ENCODE measurements at places on chromosomes 13 and 19.

GRCh38 chr19:19600793-19601330 is 17.6 kb downstream of the PBX4 start:
- DNase-seq, result no peak

DNA sequence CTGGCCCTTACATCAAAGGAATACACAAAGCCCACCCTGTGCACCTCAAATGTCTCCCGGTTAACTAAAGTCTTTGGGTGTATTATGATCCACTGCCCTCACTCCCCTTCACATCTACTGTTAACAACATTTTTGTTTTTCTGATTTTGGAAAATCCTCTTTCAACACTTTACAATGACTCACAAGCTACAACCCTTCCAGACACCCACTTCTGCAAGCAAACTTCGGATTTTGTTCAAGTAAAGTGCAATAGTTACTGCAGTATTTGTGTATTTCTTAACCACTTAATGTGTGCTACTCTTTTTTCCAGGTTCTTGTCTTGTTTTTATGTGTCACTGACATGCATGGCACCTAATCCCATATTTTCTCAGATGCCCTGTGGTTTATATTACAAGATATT is 101.1 kb downstream of the EDNRB start:
- no peak for DNase-seq

DNA sequence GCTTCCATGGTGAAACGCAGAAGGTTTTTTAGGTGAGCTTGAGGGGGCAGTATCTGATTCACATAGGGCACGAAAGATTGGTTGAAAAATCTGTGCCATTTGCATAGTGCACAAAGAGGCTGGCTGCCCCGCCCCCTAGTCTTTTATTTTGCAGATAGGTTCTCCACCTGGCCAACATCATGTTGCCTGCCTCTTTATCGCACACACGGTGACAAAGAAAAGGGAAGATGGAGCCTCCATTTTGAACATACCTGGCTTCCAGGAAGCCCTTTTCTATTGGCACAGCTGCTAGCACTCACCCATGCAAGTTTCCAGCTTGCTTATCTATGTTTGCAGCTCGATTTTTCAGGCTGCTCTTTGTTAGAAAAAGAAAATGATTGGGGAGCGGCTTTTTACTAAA is 316.2 kb upstream of the KLHL1 start:
- DNase-seq, result no peak

GRCh38 chr19:12162513-12162881 is 399 bp upstream of the ZNF136 start:
- DNase-seq, result no peak

DNA sequence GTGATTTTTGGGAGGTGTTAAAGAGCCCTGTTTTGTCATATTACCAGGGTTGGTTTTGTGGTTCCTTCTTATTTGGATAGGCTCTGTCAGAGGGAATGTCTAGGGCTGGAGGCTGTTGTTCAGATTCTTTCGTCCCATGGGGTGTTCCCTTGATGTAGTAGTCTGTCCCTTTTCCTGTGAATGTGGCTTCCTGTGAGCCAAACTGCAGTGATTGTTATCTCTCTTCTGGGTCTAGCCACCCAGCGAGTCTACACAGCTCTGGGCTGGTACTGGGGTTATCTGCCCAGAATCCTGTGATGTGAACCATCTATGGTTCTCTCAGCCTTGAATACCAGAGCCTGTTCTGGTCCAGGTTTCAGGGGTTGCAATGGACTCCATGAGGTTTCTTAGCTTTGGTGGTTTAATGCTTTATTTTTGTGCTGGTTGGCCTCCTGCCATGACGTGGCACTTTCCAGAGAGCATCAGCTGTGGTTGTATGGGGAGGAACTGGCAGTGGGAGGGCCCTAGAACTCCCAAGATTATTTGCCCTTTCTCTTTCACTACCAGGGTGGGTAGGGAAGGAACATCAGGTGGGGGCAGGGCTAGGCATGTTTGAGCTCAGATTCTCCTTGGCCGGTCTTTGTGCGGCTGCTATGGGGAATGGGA is 78.8 kb downstream of the SPRY2 start:
- DNase-seq, result no peak

GRCh38 chr19:31334849-31335624 is 14.2 kb downstream of the TSHZ3 start:
- DNase-seq, result no peak

DNA sequence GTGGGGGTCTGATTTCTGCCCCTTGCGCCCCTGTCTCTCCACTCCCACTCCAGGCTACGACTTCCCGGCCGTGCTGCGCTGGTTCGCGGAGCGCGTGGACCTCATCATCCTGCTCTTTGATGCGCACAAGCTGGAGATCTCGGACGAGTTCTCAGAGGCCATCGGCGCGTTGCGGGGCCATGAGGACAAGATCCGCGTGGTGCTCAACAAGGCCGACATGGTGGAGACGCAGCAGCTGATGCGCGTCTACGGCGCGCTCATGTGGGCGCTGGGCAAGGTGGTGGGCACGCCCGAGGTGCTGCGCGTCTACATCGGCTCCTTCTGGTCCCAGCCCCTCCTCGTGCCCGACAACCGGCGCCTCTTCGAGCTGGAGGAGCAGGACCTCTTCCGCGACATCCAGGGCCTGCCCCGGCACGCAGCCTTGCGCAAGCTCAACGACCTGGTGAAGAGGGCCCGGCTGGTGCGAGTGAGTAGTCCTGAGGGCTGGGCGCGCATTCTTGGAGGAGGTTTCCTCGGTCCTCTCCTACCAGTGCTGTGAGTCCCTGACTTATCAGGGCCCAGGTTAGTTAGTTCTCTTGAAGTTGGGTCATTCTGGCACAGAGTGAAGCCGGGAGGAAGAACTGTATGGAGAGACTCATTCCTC is 12.7 kb downstream of the EHD2 start:
- DNase-seq, result no peak
